CD4-positive, CD25-positive, alpha-beta regulatory T cell (primary cell): ENCODE measurements at places on chromosomes 4 and X. TPM values are rescaled to one million over a fixed set of nuclear protein-coding genes. Genes with fewer than 3 reads are reported as not detected.

PWWP3B gene
- not detected for polyA plus RNA-seq

CCNI gene
- 431 TPM for polyA plus RNA-seq

PASD1 gene
- polyA plus RNA-seq = not detected

- H3K36me3 ChIP-seq = no peaks in the 10 kb centered on the region
- H3K27ac ChIP-seq = no peak overlapping the region
- peaks cover 5% of the 10 kb centered on the region for H3K27me3 ChIP-seq
- DNase-seq = no peak
- H3K4me1 ChIP-seq = peaks cover 23% of the 10 kb centered on the region
- H3K4me3 ChIP-seq = no peak overlapping the region
Measured at GRCh38 chr4:81468678-81469077, 3.0 kb downstream of the RASGEF1B start.

GRCh38 chrX:101051153-101051548 lies 760 bp downstream of the TRMT2B start:
- peak overlapping the region; percentile 90 for H3K27ac ChIP-seq
- no peak for DNase-seq
- H3K27me3 ChIP-seq = no peaks in the 10 kb centered on the region
- peaks cover 19% of the 10 kb centered on the region for H3K4me1 ChIP-seq
- no peaks in the 10 kb centered on the region for H3K36me3 ChIP-seq

GRCh38 chr4:76090241-76090691 lies 15.8 kb downstream of the ART3 start:
- no peak overlapping the region for H3K27ac ChIP-seq
- peaks cover 4% of the 10 kb centered on the region for H3K27me3 ChIP-seq
- no peak overlapping the region for H3K4me3 ChIP-seq
- H3K4me1 ChIP-seq = no peaks in the 10 kb centered on the region
- no peaks in the 10 kb centered on the region for H3K36me3 ChIP-seq
- DNase-seq = peak; percentile 36

DNA sequence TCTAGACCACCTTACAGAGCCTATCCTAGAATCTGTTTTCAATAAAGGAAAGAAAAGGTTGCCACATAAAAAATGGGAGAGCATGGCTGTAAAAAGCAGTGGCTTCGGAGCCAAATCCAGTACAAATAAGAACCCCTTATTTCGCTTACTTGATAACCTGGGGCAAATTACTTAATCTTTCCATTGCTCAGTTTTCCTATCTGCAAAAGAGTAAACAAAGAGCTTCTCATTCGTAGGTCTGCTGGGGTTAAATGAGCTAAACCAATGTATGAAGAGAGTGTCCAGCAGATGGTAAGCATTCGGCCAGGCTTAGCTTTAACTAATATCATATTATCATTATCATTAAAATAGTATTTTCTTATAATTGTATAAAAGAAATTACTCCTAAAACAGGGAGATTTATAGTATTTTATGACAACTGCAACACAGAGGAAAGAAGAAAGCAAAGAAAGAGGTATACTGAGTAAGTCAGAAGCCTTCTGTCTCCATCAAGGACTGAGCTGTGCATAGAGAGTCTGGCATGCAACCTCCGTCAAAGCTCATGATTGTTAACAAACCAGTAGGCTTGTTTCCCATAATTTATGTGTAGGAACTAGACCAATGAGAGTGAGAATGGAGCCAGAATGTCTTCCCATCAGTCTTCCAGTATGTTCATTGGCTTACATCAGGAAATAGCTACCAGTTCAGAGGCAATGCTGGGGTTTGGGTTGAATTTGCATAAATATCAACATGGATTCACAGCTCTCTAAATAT lies 364.9 kb downstream of the UNC5C start:
- H3K4me1 ChIP-seq = no peaks in the 10 kb centered on the region
- no peak overlapping the region for H3K27ac ChIP-seq
- H3K4me3 ChIP-seq = no peak overlapping the region
- no peak for DNase-seq
- no peaks in the 10 kb centered on the region for H3K36me3 ChIP-seq
- H3K27me3 ChIP-seq = no peaks in the 10 kb centered on the region

DNA sequence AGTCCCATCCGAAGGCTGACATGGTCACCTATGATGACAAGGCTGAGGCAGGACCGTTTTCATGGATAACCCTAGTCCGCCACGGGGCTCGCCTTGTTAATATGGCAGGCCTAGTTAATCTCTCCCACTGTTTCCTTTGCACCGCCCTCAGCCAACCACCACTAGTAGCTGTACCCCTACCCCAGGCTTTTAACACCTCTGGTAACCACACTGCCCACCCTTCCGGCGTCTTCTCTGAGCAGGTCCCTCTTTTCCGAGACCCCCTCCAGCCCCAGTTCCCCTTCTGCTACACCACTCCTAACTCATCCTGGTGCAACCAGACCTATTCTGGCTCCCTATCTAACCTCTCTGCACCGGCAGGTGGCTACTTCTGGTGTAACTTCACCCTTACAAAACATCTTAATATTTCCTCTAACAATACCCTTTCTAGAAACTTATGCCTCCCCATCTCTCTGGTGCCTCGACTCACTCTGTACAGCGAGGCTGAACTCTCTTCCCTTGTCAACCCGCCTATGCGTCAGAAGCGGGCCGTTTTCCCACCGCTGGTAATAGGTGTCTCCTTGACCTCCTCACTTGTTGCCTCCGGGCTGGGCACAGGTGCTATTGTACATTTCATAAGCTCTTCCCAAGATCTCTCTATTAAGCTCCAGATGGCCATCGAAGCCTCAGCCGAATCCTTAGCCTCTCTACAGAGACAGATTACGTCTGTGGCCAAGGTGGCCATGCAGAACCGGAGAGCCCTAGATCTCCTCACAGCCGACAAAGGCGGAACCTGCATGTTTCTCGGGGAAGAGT lies 964.4 kb downstream of the RPA4 start:
- H3K4me1 ChIP-seq = no peaks in the 10 kb centered on the region
- H3K4me3 ChIP-seq = no peak overlapping the region
- H3K27me3 ChIP-seq = no peaks in the 10 kb centered on the region
- DNase-seq = no peak
- no peak overlapping the region for H3K27ac ChIP-seq
- H3K36me3 ChIP-seq = no peaks in the 10 kb centered on the region

- H3K36me3 ChIP-seq = no peaks in the 10 kb centered on the region
- DNase-seq = no peak
- no peaks in the 10 kb centered on the region for H3K4me1 ChIP-seq
- H3K27ac ChIP-seq = no peak overlapping the region
- no peak overlapping the region for H3K4me3 ChIP-seq
Measured at GRCh38 chr4:41745292-41746024, 3.1 kb downstream of the PHOX2B start.
